NCI-H1048 (cell line): ENCODE measurements at places on chromosomes 11 and 22.

GRCh38 chr11:67373648-67374570 lies 511 bp upstream of the CLCF1 start:
- DNase-seq = no peak

GRCh38 chr11:67057205-67057672 lies 592 bp downstream of the RHOD start:
- no peak for DNase-seq

DNA sequence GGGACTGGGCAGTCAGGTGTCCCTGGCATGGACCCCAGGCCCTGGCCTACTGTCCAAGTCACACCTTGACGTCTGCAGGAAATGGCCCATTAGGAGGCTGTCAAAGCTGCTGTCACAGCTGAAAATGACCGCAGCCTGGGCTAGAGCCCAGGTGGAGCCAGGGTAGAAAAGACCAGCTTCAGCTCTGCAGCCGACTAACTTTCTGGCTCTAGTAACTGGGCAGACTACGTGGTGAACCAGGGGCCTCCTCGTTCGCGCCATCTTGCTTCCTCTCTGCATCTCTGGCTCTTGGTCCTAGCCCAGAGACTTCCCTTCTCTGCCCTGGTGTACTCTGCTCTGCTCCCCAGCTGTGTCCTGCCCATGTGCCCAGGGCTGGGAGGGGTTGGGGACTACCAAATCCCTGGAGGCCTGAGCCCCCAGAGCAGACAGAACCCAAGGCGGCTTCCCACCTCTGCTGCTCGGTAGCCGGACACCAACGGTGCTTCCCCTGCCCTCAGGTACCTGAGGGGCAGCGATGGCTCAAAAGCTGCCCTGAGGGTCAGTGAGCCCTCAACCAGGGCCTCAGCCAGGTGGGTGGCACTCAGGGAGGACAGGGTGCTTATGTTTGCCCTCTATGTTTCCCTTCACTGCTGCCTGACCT lies 19.7 kb downstream of the SART1 start:
- no peak for DNase-seq

DNA sequence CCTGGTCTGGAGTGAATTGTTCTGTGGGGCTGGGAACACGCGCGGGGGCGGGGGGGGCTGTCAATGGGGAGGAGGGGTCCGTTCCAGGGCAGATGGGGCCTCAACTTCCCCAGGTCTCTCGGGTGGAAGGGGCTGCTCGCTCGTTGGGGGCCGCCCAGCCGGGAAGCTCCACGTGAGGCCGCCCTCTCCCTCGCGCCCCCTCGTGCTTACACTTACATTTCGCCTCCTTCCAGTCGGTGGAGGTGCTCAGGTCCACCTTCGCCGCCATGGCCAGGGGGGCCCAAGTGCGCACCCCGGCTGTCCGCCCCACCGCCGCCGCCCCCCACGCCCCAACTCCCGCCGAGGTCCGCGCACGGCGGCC lies 452 bp downstream of the MACROD1 start:
- DNase-seq = no peak

DNA sequence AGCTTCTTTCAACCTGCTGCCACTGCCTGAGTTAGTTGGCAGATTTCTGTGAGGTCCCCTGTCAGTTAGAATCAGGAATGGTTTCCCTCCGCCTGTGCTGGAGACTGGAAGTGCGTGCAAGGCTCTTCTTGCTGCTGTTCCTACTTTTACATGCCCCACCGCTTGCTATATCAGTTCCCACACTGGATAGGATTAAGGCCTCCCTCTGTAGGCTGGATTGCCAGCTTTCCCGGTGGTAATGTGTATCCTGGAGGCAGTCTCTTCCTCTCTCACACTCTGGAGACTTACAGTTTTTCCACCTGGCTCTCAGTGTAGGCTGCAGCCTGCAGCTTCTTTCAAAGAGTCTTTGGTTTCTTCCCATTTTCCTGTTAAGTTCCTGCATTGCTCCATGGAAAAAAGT lies 66.5 kb downstream of the ARHGAP42 start:
- no peak for DNase-seq

- no peak for DNase-seq
Observed at GRCh38 chr22:28466399-28466798, 213.2 kb downstream of the TTC28 start.

GRCh38 chr22:39931251-39931650 lies 28.9 kb upstream of the TMA7B start:
- no peak for DNase-seq

GRCh38 chr11:36729825-36730224 lies 131.8 kb upstream of the RAG2 start:
- no peak for DNase-seq

DNA sequence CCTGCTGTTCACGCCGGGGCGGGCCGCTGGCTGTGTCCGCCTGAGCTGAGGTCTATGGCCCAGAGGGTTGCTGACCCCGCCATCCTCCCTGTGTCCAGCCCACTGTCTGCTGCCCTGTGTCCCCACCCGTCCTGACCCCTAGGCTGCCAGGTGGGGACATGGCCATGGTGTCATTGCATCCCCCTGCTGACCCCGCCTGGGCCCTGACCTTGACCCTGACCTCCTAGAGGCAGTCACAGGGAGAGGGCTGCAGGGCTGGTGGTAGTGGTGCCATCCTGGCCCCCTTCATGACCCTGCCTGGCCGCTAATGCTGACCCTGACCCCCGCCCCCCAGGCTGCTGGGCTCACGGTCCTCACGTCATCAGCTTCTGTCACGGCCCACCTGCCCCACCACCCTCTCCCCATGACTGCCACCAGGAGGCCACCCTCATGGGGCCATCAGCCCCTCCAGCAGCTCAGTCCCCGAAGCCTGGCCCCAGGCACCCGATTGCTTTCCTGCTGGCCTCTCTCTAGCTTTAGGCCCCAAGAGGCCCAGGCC lies 285.9 kb downstream of the BRD1 start:
- no peak for DNase-seq

GRCh38 chr11:111879637-111879960 lies 258 bp downstream of the CFAP68 start:
- DNase-seq = no peak
